Placental pericyte (primary cell): ENCODE measurements at places on chromosomes 4 and X. TPM values are rescaled to one million over a fixed set of nuclear protein-coding genes. Genes with fewer than 3 reads are reported as not detected.

The ADGRG2 gene
- total RNA-seq = not detected in 2 replicates

The SPANXN3 gene
- total RNA-seq = not detected in 2 replicates

The FAM149A gene
- 0.88 and 2.4 TPM in 2 replicates for total RNA-seq

The SERTM2 gene
- 0.22 and 0.57 TPM in 2 replicates for total RNA-seq

The ITGB1BP2 gene
- total RNA-seq = 2.0 and 5.9 TPM in 2 replicates

The BMP3 gene
- total RNA-seq = 0.14 TPM in 1 of 2 replicates, not detected in the other

The GUCY1A1 gene
- total RNA-seq = 0.14 and 0.44 TPM in 2 replicates

The RBM46 gene
- 2.2 TPM in 1 of 2 replicates, not detected in the other for total RNA-seq

The DCAF12L2 gene
- not detected in 2 replicates for total RNA-seq
